ENCODE measurements at places on chromosomes 3 and 15.

- DNase-seq = no peak
Measured at GRCh38 chr3:108973019-108973418, 19.3 kb upstream of the GUCA1C start.

GRCh38 chr3:126113238-126113555 lies 29.3 kb upstream of the SLC41A3 start:
- DNase-seq = no peak

GRCh38 chr15:50181969-50182218 lies at the start of gene SLC27A2:
Gene SLC27A2 (plus strand): TSS chr15:50182196. CDS start chr15:50182428, 232 bp downstream.
- no peak for DNase-seq

DNA sequence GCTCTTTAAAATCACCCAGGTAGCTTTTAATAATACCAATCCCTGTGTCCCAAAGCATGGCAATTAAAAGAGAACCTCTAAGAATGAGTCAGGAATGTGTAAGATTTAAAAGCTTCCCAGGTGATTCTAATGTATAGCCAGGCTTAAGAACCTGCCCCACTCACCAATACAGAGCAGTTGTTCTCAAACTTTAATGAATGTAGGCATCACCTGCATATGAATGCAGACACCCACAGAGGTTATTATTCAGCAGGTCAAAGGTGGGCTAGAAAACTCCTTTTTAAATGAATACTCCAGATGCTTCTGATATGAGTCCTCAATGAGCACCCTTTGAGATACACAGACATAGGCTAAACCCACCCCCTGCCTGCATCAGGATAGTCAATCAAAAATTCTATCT lies 298.1 kb upstream of the KCNMB2 start:
- no peak for DNase-seq

GRCh38 chr3:69016102-69016501 lies 2.6 kb upstream of the EOGT start:
- DNase-seq = no peak

DNA sequence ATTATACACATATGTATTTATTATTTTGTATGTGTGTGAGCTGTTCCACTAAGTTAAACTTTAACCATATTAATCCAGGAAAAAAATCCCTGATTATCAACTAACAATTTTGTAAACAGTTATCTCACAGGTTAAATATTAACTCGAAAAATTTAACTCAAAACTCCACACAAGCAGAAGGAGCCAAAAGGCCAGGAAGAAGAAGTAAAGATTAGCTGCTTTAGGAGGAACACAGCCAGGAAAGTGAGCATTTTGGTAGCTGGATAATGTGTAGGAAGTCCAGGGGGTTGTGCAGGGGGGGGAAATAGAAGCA lies 425.0 kb downstream of the TIGIT start:
- no peak for DNase-seq

- DNase-seq = no peak
Measured at GRCh38 chr3:106299300-106300098, 430.7 kb upstream of the CBLB start.

GRCh38 chr15:80028937-80029336 lies 30.5 kb upstream of the ZFAND6 start:
- DNase-seq = no peak

- no peak for DNase-seq
Measured at GRCh38 chr3:155886915-155887314, 16.5 kb downstream of the GMPS start.

GRCh38 chr3:27591312-27592210 lies 107.4 kb upstream of the SLC4A7 start:
- peak; percentile 25 for DNase-seq

GRCh38 chr15:40051616-40052415 lies 12.8 kb upstream of the SRP14 start:
- DNase-seq = no peak

DNA sequence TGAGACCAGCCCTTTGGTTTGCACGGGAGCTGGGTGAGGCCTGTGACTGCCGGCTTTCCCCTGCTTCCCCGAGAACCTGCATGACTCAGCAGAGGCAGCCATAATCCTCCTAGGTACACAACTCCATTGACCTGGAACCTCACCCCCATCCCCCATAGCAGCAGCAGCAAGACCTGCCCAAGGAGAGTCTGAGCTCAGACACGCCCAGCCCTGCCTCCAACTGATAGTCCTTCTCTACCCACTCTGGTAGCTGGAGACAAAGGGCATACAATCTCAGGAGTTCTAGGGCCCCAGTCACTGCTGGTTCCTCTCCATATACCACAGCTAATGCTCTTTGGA lies 141.0 kb upstream of the ARHGEF26 start:
- no peak for DNase-seq

- no peak for DNase-seq
Measured at GRCh38 chr3:172228036-172228415, 188.6 kb downstream of the FNDC3B start.

- peak; percentile 21 for DNase-seq
Measured at GRCh38 chr3:8622873-8623691, 21.5 kb downstream of the SSUH2 start.

DNA sequence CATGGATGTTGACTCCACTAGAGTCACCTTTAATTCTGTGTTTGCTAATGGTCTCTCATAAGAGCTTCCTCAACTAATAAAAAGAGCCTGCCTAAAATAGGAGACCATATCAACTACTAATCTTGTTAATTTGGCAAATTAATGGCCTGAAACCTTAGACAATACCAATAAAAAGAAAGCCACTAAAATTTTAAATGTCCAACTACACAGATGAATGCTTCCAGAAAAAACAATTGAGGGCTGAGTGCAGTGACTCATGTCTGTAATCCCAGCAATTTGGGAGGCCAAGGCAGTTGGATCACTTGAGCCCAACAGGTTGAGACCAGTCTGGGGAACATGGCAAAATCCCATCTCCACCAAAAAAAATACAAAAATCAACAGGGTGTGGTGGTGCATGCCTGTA lies 230.9 kb downstream of the NSUN3 start:
- DNase-seq = no peak

GRCh38 chr3:24843955-24844354 lies 349.3 kb upstream of the THRB start:
- DNase-seq = no peak

GRCh38 chr3:46187341-46187700 lies 20.8 kb downstream of the CCR1 start:
- no peak for DNase-seq

GRCh38 chr15:36643551-36643950 lies 64.1 kb downstream of the CDIN1 start:
- DNase-seq = no peak

DNA sequence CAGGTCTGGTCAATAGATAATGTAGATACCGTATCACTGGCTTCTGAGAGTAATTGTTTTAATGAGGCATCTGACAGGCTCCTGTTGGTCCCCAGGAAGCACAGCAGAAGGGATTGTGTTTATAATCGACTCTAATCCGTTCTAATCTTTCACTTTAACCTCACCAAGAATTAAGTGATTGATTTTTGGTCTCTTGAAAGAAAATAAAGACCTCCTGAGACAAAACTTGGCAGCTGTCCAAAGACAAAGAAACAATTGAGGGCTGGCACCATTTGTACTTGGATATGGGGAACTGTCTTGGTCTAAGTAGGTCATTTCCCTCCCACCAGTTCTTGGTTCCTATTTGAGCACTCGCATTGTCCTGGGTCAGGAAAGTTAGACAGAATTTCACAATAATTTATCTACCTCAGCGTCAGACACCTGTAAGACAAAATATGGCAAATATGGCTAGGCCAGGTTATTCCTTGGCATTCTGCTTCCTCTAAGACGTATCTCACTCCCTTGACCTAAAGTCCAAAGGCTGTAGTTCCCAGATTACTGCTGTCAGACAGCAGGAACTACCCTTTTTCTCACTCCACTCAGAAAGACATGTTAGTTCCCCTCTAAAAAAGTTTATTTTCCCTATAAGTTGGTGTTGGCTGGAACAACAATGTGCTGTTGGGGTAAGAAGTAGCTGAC lies 22.7 kb upstream of the CD96 start:
- no peak for DNase-seq

GRCh38 chr3:41129731-41130130 lies 69.6 kb upstream of the CTNNB1 start:
- DNase-seq = no peak

DNA sequence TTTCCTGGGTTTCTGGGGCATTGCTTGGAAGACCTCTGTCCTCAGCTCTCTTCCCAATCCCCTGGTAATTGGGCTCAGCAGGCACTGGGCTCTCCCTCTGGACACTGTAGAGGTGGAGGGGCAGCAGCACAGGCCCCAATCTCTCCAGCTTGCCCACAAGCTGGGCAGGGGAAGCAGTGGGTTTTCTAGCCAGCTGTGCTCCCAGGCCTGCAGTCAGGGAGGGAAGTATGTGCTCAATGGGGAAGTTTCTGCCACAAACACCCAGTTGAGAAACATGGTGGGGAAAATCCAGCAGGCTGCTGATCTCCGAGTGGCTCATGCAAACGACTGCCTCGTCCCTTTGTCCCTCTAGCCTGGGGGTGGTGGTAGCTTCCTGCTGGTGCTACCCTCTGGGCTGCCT lies 12.8 kb upstream of the RFT1 start:
- DNase-seq = no peak

DNA sequence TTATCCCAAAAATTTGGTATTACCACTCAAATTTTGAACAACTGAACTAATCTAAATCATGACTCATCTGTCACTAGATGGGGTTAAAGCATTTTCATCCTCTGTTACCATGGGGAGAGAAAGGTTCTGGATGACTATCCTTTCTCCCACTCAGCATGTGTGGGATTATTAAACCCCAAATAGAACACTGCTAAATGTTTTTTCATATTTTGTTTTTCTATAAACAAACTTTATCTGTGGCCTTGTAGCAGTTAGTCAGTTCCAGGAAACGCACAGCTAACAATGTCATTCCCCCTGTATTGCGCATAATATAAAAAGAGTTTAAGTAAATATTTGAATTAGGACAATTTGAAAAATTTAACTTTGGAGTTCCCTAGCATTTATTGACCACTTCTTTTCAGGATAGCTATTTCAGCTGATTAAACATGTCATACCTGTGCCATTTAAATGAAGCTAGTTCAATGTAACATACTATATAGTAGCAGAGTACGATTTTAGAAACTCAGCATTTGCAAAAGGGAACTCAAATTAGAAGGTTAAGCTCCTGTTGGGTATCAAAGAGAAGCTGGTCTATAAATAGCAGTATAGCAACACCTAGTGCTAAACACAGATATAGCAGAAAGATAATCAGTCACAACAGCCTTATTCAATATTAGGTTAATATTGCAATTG lies 9.2 kb upstream of the TMEM212 start:
- DNase-seq = peak; percentile 81

- no peak for DNase-seq
Measured at GRCh38 chr15:75836959-75837334, 6.3 kb upstream of the UBE2Q2 start.

- no peak for DNase-seq
Measured at GRCh38 chr15:65752151-65752700, 39.9 kb downstream of the DENND4A start.

- no peak for DNase-seq
Measured at GRCh38 chr15:29538044-29538443, 268.4 kb upstream of the NSMCE3 start.
